AML-193 (cell line): ENCODE measurements at places on chromosomes 4 and X.

GRCh38 chr4:147773261-147774184 lies 41.6 kb downstream of the ARHGAP10 start:
- DNase-seq = no peak

DNA sequence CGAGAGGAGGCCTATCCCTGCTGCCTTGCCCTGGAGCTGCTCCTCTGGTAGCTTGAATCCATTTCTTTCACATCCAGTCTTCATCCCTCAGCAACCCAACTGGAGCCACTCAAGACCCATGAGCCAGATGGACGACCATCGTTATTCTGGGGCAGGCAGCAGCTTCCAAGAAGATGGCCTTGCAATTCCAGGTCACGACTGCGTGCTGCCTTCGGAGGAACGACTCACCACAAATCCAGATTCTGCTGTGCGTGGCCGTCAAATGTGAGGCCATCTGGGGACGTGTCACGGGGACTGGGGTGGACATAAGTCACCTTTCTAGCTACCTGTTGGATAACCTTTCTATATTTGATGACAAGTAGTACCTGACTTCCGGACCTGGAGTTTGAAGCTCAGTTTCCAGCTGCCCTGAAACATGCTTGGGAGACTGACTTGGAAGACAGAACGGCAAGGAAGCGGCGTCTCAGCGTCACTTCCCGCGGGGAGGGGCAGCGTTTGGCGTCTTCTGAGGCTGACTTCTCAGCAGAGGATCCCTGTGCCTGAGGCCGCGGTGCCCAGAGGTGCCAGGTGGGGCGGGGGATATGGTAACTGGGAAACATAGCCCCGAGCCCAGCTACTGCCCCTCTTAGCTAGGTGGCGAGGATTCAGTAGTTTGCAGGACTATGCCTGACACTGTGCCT lies 11.7 kb upstream of the TMEM271 start:
- DNase-seq = no peak

- DNase-seq = no peak
Measured at GRCh38 chr4:81030061-81030980, at the start of gene BMP3. TSS of gene BMP3 (plus strand) at chr4:81030708. CDS start at chr4:81031285, 577 bp downstream.

GRCh38 chrX:23317799-23318724 lies 16.6 kb upstream of the PTCHD1 start:
- no peak for DNase-seq
